ENCODE measurements at places on chromosomes 7 and 10. TPM values are rescaled to one million over a fixed set of nuclear protein-coding genes. Genes with fewer than 3 reads are reported as not detected.
A peak's percentile ranks its signal among the peaks of the same experiment; 100 is the strongest.

The KCP gene
- 1.1 TPM for total RNA-seq

GRCh38 chr7:47465191-47465590 lies 116.7 kb downstream of the TNS3 start:
- no peak for DNase-seq

GRCh38 chr10:49330127-49330665 lies 31.2 kb downstream of the C10orf71 start:
- DNase-seq = no peak

- DNase-seq = peak; percentile 48
Observed at GRCh38 chr7:27154369-27154768, 2.0 kb upstream of the HOXA3 start.

The GDF2 gene
- total RNA-seq = not detected

The ANKRD61 gene
- not detected for total RNA-seq

DNA sequence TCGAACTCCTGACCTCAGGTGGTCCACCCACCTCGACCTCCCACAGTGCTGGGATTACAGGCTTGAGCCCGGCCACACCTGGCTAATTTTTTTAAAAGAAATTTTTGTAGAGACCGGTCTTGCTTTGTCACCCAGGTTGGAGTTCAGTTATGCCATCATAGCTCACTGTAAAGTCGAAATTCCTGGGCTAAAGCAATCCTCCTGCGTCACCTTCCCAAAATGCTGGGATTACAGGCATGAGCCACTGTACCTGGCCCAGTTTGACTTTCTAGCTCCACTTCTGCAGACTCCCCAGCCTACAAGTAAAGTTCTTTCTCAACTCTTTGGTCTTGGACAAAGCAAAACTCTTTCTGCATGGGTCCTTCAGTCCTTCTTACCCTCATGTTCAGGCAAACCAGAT lies 214.1 kb downstream of the SKIDA1 start:
- no peak for DNase-seq

DNA sequence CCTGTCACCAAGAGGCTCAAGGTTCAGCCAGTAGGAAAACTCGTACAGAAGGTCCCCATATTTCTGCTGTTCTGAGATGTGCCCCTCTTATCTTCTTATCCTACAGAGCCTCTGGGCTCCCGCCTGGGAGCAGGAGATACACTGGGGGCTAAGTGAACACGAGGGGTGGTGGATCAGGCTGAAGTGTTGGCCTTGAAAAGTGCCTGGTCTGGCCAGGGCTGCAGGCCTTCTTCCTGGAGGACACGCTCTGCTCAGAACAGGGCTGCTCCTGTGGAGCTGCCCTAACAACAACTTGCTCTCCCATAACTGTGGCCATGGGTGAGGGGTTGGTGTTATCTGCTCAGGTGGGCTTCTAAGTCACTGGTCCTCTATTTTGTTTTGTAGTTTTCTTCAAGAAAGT lies 33.7 kb downstream of the C10orf120 start:
- no peak for DNase-seq

The GIMAP7 gene
- 36.8 TPM for total RNA-seq

DNA sequence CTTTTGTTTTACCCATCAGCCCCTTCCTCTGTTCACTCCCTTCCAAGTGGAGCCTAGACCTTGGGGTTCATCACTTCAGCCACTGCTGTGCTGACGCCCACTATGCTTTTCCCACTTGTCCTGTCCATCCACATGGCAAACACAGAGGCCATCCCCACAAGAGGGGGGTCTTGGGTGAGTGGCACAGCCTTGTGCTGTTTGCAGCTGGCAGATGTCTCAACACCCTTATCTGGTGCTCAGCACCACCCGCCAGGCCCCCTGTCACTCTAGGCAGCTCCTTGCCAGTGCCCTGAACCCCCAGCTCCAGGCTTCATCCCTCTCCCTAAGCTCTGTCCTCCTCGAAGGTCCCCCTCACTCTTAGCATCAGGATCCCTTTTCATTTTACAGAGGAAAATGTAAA lies 13.1 kb downstream of the BLVRA start:
- DNase-seq = no peak

DNA sequence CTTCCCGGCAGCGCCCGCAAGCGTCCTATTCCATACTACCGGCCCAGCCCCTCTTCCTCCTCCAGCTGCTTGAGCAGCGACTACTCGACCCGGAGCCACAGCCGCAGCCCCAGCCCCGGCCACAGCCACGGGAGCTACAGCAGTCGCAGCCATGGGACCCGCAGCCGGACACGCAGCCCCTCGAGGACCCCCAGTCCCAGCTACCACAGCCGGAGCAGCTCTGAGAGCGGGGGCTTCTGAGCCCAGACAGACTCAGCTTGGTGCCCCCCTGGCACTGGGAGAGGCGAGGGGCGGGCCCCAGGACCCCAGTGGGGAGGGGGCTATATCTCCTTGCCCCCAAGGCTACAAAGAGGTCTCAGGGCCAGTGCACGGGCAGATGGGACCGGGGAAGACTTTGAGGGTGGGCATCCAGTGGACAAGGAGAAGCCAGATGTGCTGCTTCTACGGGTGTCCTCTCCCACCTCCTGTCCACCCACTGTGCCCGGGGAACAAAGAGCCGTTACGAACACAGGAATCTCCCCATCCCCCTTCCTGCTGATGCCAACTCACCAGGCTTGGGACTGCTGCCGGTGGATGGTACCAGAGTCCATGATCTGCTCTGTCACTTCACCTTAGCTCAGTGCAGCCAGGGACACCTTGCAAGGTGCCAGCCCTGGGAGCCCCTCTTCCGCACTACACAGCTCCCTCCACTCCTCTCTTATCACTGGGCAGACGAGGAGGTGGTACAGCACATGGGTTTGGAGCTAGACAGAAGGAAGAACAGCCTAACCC lies 16.7 kb upstream of the HSPB1 start:
- peak; percentile 82 for DNase-seq

DNA sequence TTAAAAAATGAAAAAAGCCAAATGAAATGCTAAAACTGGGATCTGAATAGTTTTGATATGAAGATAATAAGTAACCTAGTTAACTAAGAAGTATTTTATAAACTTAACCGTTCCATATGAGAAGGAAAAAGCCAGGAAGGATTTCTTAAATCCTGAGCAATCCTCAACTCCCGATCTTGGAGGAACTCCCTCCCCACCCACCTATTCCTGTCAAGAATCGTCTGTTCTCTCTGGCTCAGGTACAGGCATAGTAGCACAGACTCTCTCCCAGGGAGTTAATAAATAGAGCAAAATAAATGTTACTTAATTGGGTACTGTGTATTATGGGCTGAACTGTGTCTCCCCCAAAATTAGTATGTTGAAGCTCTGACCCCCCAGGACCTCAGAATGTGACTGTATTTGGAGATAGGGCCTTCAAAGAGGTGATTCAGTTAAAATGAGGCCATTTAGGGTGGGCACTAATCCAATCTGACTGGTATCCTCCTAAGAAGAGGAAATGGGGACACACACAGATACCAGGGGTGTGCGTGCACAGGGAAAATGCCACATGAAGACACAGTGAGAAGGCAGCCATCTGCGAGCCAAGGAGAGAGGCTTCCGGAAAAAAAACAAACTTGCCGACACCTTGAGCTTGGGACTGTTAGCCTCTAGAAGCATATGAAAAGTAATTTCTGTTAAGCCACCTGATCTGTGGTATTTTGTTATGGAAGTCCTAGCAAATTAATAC lies 28.7 kb downstream of the PUS7 start:
- no peak for DNase-seq

The NME8 gene
- total RNA-seq = 1.1 TPM

DNA sequence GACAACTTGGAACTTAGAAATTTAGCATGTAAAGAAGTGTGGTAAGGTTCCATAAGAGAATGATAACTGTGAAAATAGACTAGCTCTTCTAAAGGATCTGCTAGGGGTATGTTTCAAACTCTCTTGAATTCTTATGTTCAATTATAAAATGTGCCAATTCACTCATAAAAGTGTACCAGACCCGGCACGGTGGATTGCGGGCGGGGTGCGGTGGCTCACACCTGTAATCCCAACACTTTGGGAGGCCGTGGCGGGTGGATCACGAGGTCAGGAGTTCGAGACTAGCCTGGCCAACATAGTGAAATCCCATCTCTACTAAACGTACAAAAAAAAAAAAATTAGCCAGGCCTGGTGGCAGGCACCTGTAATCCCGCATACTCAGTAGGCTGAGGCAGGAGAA lies 105.4 kb upstream of the CAV2 start:
- no peak for DNase-seq

The MOGAT3 gene
- not detected for total RNA-seq

- DNase-seq = no peak
Observed at GRCh38 chr10:35359873-35360272, 23.6 kb downstream of the CCNY start.

The AGBL3 gene
- total RNA-seq = 1.0 TPM

The ELFN1 gene
- 0.30 TPM for total RNA-seq

DNA sequence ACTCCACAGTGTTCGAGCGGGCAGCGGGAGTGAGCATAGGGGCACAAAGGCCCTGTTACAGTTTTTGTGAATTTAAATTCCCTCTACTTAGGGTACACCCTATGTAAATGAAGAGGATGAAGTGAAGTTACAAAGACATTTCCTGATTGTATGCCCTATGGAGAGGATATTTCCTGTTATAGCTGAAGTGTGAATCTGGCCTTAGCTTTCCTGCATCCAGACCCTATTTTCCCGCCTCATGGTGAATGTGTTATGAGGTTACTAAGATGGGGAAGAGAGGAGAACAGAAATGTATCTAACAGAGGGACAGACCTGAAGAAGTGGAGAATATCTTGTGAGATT lies 37.8 kb upstream of the COMMD3 start:
- DNase-seq = no peak

The EPO gene
- total RNA-seq = not detected

- DNase-seq = no peak
Observed at GRCh38 chr7:55120074-55120473, 101.3 kb downstream of the EGFR start.

- no peak for DNase-seq
Observed at GRCh38 chr7:114916261-114916892, 5.5 kb upstream of the MDFIC start.

- DNase-seq = no peak
Observed at GRCh38 chr7:142790056-142790455, 19.3 kb downstream of the PRSS2 start.

GRCh38 chr7:27062946-27063345 lies 32.9 kb downstream of the HOXA1 start:
- DNase-seq = no peak

The RNF32 gene
- total RNA-seq = 1.1 TPM

The CALY gene
- total RNA-seq = not detected

The BMPER gene
- 2.5 TPM for total RNA-seq

DNA sequence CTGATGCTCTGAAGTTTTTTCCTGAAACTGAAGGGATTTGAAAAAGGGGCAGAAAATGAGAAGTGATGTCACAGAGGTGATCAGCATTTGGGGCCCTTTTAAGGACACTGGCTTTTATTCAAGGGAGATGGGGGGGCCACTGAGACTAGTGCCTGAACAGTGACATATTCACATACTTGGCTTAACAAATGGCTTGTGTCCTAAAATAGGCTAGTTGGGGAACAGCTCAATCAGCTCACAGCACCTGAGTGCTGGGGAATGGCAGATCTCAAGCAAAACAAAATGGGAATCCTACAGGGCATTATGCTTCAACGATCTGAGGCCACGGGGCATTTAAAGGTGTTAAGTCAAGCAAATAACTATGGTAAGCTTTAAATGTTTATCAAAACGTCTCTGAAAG lies 90.1 kb downstream of the UBE2H start:
- DNase-seq = no peak

The NCF1 gene
- 61.8 TPM for total RNA-seq

- DNase-seq = peak; percentile 18
Observed at GRCh38 chr7:99013266-99014112, 130.4 kb downstream of the SMURF1 start.

The CDC123 gene
- total RNA-seq = 40.7 TPM

DNA sequence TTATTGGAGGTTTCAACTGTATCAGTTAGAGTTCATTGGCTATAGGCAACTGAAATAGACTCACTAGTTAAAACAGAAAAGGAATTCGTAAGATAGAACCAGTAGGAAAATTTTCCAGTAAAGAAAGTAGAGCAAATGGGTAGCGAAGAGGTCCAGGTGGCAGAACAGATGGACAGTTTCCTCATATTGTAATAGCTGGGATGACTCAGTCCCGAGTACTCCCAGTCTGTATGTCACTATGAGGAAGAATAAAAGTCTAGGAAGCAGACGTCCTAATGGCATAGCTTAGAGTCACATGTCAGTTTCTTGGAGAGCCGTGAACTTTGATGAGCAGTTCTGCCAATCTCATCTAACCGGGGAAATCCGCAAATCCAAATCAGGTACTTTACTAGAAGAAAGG lies 95.3 kb downstream of the RNF32 start:
- no peak for DNase-seq

- no peak for DNase-seq
Observed at GRCh38 chr7:97772045-97772901, 40.4 kb downstream of the TAC1 start.

DNA sequence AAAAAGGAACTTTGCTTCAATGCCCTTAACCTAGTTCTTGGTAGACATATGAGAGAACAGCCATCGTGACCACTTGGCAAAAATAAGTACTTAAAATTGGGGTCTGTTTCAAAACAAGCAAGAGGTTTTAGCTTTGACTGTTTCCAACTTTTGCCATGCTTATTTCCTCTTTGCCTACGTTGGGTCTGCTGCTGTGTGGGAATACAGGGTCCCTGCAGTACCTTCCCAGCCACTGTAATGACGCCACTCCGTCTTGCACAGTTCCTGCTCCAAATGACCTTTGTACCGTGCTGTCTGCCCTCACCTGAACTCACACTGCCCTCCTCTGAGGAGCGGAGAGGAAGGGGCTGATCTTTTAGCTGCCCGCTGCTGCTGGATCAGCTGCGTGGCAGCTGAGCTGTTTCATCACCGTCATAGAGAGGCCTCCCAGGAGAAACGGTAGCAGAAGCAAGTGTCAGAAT lies 133.1 kb downstream of the MAPK8 start:
- DNase-seq = no peak

DNA sequence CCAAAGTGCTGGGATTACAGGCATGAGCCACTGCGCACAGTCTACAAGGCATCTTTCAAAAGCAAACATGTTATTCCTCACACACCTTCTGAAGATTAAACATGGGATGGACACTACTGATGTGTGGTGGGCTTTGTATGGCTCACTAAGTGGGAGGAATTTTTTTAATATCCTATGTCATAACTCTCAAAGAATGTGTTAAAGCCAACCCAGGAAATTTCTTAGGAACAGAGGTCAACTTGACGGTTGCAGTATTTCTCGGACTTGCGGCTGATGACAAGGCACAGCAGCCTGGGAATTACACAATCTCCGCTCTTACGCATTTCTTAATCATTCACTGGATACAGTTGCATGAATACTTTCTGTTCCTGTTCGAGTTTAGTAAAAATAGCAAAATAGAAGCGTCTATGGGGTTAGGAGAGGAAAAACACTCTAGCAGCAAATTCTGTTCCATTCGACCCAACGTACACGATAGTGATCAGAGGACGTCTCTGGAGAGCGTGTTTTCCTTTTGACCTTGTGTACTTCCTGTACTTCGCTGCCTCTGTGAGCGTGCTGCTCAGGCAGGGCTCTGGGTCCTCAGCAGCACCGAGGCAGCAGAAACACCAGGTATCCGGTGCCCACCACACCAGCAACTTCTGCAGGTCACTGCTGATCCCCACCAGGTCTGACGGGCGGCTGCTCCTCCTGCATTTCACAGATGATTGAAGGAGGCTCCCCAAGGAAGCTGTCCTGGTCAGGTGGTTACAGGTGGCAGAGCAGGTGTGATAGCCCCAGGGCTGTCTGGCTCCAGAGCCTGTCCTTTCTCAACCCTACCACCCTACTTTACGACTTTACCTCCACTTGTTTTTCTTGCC lies 26.4 kb upstream of the SRGN start:
- no peak for DNase-seq

GRCh38 chr10:71127773-71128172 lies 84.6 kb upstream of the UNC5B start:
- DNase-seq = no peak

The OR2A7 gene
- total RNA-seq = 8.2 TPM

Measured in upper lobe of left lung (tissue), 6 donors.